ENCODE measurements at places on chromosomes 2 and 18. TPM values are rescaled to one million over a fixed set of nuclear protein-coding genes. Genes with fewer than 3 reads are reported as not detected.

CENPA gene
- 38.0 TPM for total RNA-seq

AGXT gene
- not detected for total RNA-seq

L3MBTL4 gene
- 0.11 TPM for total RNA-seq

FBLN7 gene
- 40.5 TPM for total RNA-seq

PELI1 gene
- total RNA-seq = 21.3 TPM

GRCh38 chr18:51251625-51252024 is 54.1 kb upstream of the MEX3C start:
- no peak overlapping the region for H3K4me3 ChIP-seq
- H3K27ac ChIP-seq = no peak overlapping the region
- DNase-seq = no peak
- H3K36me3 ChIP-seq = no peaks in the 10 kb centered on the region
- peaks cover 4% of the 10 kb centered on the region for H3K27me3 ChIP-seq

DNA sequence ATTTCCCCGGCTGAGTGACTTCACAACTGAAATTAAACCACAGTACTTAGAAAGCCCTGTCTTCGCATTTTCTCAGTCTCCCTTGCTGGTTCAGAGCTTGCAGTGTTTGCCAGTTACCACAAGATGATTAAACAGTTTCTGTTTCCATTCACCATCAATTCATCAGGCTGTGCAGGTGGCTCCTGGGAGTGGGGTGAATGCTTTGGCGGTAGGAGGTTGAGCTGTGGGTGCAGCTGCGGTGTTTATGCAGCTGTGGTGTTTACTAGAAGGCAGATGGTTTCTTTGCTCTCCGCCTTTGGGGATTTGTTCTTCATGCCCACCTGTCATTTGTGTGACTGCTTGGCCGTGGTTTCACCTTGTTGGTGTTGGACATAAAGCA is 16.1 kb downstream of the ACOXL start:
- DNase-seq = peak; percentile 86
- H3K27me3 ChIP-seq = peaks cover 67% of the 10 kb centered on the region
- H3K4me1 ChIP-seq = peaks cover 18% of the 10 kb centered on the region
- no peak overlapping the region for H3K27ac ChIP-seq
- no peak overlapping the region for H3K4me3 ChIP-seq
- no peaks in the 10 kb centered on the region for H3K36me3 ChIP-seq

DNA sequence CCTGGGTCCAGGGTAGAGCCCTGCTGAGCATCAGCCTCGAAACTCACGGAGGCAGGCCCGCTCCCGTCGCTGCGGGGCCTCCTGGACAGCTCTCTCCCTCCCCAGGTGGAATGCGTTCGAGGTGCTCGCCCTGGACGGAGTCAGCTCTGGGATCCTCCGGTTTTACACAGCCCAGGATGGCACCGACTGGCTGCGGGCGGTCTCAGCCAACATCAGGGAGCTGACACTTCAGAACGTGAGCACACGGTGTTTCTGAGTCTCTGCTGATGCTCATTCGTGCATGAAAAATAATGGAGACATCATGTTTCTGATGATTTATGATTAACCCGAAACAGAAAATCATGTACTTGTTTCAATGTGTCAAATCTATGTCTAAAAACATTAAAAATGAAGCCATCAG is 175.5 kb upstream of the TPO start:
- H3K36me3 ChIP-seq = no peaks in the 10 kb centered on the region
- DNase-seq = no peak

- no peak overlapping the region for H3K4me3 ChIP-seq
- H3K4me1 ChIP-seq = no peaks in the 10 kb centered on the region
- H3K27me3 ChIP-seq = peaks cover 10% of the 10 kb centered on the region
- DNase-seq = no peak
Measured at GRCh38 chr2:106863387-106863786, 22.6 kb downstream of the ST6GAL2 start.

DNA sequence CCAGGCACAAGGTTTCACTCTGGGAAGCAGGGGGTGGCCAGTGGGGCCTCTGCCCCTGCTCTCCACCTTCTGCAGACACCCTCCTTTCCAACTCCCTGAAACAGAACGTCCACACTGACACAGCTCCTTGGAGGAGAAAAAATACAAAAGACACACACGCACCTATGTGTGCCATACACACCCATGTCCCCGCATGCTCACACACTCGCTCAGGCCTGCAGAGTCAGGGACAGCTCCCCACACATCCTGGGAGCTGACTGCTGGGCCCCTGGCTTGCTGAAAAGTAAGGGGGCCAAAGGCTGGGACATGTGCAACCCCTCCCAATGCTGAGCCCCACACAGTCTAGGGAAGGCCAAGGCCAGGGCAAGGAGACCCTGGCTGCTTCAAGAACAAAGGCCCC is 200.5 kb downstream of the TNS1 start:
- H3K27ac ChIP-seq = no peak overlapping the region
- no peaks in the 10 kb centered on the region for H3K36me3 ChIP-seq
- DNase-seq = no peak

DNA sequence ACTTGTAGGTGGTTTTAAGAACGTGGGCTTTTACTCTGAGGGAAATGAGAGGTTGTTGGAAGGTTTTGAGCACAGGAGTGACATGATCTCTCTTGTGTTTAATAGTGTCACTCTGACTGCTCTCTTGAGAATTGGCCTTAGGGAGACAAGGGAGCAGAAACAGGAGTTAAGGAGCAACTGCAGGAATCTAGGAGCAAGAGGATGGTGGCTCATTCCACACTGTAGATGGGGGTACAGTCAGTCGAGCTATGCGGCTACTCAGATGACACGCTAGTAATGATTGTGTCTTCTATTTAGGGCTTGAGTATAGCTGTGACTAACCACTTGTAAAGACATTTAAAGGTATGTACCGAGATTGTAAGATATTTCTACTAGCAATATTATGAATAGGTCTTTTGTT is 87.4 kb downstream of the RPRM start:
- DNase-seq = no peak
- no peaks in the 10 kb centered on the region for H3K36me3 ChIP-seq
- H3K4me1 ChIP-seq = no peaks in the 10 kb centered on the region

DNA sequence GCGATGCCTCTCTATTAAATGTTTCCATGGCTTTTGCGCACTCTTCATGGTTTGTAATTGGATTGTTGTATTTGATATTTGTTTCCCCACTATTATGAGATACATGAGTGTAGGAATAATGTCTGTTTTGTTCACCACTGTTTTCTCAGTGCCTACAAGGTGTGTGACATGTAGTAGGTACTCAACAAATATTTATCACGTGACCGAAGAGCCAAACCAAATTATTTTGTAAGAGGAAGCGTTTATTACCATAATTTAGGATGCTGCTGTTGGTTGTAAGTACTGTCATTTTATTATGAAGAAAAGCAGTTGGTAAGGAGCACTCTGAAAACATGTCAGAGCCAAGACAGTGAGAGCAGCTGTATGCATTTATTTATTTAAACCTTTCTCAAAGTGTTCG is 32.2 kb upstream of the CTLA4 start:
- peaks cover 2% of the 10 kb centered on the region for H3K27me3 ChIP-seq
- peaks cover 12% of the 10 kb centered on the region for H3K4me1 ChIP-seq
- H3K36me3 ChIP-seq = no peaks in the 10 kb centered on the region
- no peak for DNase-seq
- H3K4me3 ChIP-seq = no peak overlapping the region

- H3K27me3 ChIP-seq = no peaks in the 10 kb centered on the region
- peaks cover 4% of the 10 kb centered on the region for H3K4me1 ChIP-seq
- DNase-seq = no peak
- H3K27ac ChIP-seq = no peak overlapping the region
- no peak overlapping the region for H3K4me3 ChIP-seq
Measured at GRCh38 chr2:25885933-25886332, 7.6 kb upstream of the ASXL2 start.

GRCh38 chr2:46058140-46058539 is 239.1 kb upstream of the EPAS1 start:
- no peaks in the 10 kb centered on the region for H3K27me3 ChIP-seq
- no peak for DNase-seq
- H3K4me3 ChIP-seq = no peak overlapping the region
- no peak overlapping the region for H3K27ac ChIP-seq

GRCh38 chr2:9398881-9399780 is 24.2 kb downstream of the ITGB1BP1 start:
- H3K36me3 ChIP-seq = peaks cover 2% of the 10 kb centered on the region
- H3K4me3 ChIP-seq = no peak overlapping the region
- no peak for DNase-seq
- no peak overlapping the region for H3K27ac ChIP-seq

- H3K27me3 ChIP-seq = peaks cover 78% of the 10 kb centered on the region
- H3K36me3 ChIP-seq = peaks cover 3% of the 10 kb centered on the region
- H3K4me1 ChIP-seq = peaks cover 60% of the 10 kb centered on the region
- H3K27ac ChIP-seq = no peak overlapping the region
- DNase-seq = no peak
Measured at GRCh38 chr18:57437402-57437765, 2.2 kb downstream of the ONECUT2 start.

DNA sequence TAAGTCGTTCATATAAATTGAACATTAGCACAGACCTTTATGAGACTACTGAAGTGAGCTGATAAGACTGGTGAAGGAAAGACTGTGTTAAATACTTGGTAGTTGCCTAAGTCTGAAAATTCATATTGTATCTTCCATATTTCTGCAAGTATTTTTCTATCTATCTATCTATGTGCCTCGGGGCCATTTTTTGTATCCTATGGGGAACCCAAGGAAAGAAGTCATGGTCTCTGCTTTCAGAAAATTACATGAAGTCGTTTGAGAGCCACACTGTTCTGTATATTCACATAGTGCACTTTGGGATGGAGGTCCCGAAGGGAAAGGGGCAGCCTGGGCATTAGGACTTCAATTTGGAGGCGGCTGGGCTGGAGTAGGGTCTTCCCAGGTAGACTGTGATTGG is 89.6 kb downstream of the EPAS1 start:
- no peak for DNase-seq
- H3K27me3 ChIP-seq = peaks cover 2% of the 10 kb centered on the region
- no peak overlapping the region for H3K4me3 ChIP-seq
- no peak overlapping the region for H3K27ac ChIP-seq
- no peaks in the 10 kb centered on the region for H3K36me3 ChIP-seq

DNA sequence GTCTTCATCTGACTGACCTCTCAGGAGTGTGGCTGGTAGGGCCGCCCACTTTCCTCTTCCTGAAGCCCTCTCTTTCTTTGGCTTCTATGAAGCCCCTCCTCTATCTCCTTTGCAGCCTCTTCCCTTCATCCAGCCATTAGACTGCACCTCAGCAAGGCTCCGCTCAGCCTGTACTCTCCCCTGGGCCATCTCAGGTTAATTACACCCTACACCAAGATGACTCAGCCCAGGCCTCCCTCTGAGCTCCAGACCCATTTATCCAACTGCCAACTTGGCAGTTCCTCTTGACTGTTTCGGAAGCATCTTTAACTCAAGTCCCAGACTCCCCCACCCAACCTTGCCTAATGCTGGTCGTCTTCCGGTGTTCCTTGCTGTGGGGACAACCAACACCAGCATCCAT is 5.8 kb upstream of the WNT6 start:
- no peak for DNase-seq
- H3K36me3 ChIP-seq = no peaks in the 10 kb centered on the region
- H3K27ac ChIP-seq = no peak overlapping the region
- H3K4me1 ChIP-seq = no peaks in the 10 kb centered on the region
- H3K27me3 ChIP-seq = peaks cover 59% of the 10 kb centered on the region

GRCh38 chr2:199979832-199980628 is 24.6 kb downstream of the MAIP1 start:
- peaks cover 21% of the 10 kb centered on the region for H3K4me1 ChIP-seq
- DNase-seq = peak; percentile 91
- H3K27ac ChIP-seq = no peak overlapping the region
- H3K36me3 ChIP-seq = peaks cover 4% of the 10 kb centered on the region
- no peaks in the 10 kb centered on the region for H3K27me3 ChIP-seq

GRCh38 chr18:74692367-74693013 is 94.8 kb downstream of the ZNF407 start:
- no peak overlapping the region for H3K4me3 ChIP-seq
- DNase-seq = no peak
- no peak overlapping the region for H3K27ac ChIP-seq
- H3K27me3 ChIP-seq = no peaks in the 10 kb centered on the region

All from activated CD4-positive, alpha-beta T cell treated with anti-CD3 and anti-CD28 coated beads for 36 hours (primary cell).